Mesothelial cell of epicardium (in vitro differentiated cells): ENCODE measurements at places on chromosomes 16 and 17. TPM values are rescaled to one million over a fixed set of nuclear protein-coding genes. Genes with fewer than 3 reads are reported as not detected.

Gene CCL1
- not detected in 3 replicates for total RNA-seq

Gene OTOP2
- not detected in 3 replicates for total RNA-seq

Gene SEZ6
- total RNA-seq = not detected in 3 replicates

Gene TMEM220
- total RNA-seq = 3.9 to 5.7 TPM (median 4.9 TPM) in 3 replicates

Gene TAC4
- not detected in 3 replicates for total RNA-seq

Gene CTRL
- 1.00 to 1.5 TPM (median 1.4 TPM) in 3 replicates for total RNA-seq

Gene CDC27
- 91.4 to 94.2 TPM (median 92.8 TPM) in 3 replicates for total RNA-seq

Gene SLC13A5
- 0.18 to 0.47 TPM (median 0.38 TPM) in 3 replicates for total RNA-seq

Gene PGP
- total RNA-seq = 15.2 to 17.9 TPM (median 16.8 TPM) in 3 replicates

Gene SRRM2
- total RNA-seq = 832 to 854 TPM (median 837 TPM) in 3 replicates

Gene LRRC75A
- total RNA-seq = 4.0 to 4.5 TPM (median 4.3 TPM) in 3 replicates
